Esophagus muscularis mucosa (tissue), 4 donors: ENCODE measurements at places on chromosomes 11 and 22. TPM values are rescaled to one million over a fixed set of nuclear protein-coding genes. Genes with fewer than 3 reads are reported as not detected.
A peak's percentile ranks its signal among the peaks of the same experiment; 100 is the strongest.

The RASD2 gene
- total RNA-seq, result 53.6 TPM

The ZP1 gene
- total RNA-seq, result not detected

The CTSF gene
- total RNA-seq, result 109 TPM

The TBX10 gene
- total RNA-seq, result not detected

The BIRC3 gene
- total RNA-seq, result 10.8 TPM

DNA sequence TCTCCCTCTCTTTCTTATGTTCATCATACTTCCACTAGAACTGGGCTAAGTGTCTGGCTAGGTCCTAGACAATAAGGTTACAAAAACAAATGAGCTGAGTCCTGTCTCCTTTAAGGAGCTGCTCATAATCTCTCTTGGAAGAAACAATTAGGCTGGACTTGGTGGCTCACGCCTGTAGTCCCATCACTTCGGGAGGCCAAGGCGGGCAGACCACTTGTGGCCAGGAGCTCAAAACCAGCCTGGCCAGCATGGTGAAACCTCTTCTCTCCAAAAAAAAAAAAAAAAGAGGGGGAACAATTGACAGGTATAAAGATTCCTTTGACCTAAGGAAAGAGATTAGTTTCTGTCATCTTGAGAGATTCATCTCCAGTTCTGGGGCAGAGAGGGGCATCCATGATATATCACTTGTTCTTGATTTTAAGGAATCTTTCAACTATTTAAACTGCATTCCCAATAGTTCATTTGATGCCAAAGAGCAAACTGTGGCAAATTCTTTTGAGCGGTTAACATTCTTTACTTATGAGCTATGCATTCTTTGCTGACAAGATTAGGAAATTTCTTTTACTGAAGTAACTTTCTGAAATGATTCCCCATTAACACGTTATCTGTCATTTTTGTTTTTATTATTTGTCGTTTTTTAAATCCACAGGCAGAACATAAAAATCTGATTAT is 125.5 kb downstream of the C11orf87 start:
- no peak overlapping the region for H3K27ac ChIP-seq
- no peaks in the 10 kb centered on the region for H3K36me3 ChIP-seq
- DNase-seq, result no peak
- H3K4me1 ChIP-seq, result no peaks in the 10 kb centered on the region
- no peaks in the 10 kb centered on the region for H3K27me3 ChIP-seq

DNA sequence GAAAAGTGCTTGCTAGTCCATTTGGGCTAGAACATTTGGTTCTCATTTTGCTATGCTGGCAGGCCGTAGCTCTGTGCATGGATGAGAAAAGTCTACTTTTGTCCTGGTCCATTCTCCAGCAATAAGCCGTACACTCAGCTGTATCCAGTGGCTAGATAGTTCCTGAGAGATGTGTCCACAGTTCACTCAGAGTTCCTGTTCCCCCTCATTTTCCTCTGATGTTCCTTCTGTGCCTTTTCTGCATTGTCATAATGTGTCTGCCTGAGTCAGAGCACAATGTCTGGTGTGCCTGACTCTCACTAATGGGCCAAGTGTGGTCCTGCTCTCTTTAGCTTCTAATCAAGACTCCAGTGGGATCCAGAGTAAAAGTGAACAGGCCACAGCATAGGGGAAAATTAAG is 215.7 kb upstream of the CTSC start:
- no peaks in the 10 kb centered on the region for H3K27me3 ChIP-seq
- H3K4me1 ChIP-seq, result peaks cover 6% of the 10 kb centered on the region
- no peak overlapping the region for H3K4me3 ChIP-seq
- no peak for DNase-seq
- no peak overlapping the region for H3K27ac ChIP-seq

DNA sequence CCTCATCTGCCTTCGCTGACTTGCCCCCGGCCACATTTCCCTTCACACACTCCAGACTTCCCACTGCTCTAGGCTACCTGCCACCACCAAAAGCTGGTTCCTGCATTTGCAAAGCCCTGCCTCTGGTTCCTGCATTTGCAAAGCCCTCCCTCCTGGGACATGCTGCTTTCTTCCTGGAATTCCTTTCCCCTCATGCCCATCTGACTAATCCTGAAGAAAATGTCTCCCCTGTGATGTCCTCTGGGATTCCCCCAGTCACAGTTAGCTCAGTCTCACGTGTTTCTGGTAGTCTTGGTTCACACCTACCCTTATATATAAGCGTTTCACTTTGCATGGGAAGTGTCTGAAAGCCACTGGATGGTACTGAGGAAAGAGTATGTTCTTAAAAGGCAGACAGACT is 206.9 kb downstream of the DBX1 start:
- H3K36me3 ChIP-seq, result peaks cover 36% of the 10 kb centered on the region
- H3K4me3 ChIP-seq, result no peak overlapping the region
- no peaks in the 10 kb centered on the region for H3K27me3 ChIP-seq

DNA sequence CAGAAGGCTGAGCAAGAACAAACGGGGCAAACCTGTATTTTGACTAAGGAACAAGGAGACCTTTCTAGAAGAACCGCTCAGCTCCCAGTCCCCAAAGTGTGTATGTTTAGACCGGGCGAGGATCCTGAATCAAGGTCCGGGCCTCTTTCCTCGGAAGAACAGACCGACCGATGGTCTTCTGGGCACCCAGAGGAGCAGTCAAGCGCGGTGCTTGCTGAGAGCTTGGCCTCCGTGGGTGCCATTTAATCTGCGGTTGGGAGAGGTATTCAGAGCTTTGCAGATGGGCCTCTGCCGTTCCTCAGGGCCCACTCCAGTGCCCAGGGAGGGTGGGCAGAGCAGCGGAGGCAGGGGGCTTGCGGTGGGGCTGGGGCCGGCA is 26.5 kb upstream of the ATXN10 start:
- no peak overlapping the region for H3K27ac ChIP-seq
- H3K4me1 ChIP-seq, result peaks cover 9% of the 10 kb centered on the region
- H3K27me3 ChIP-seq, result peaks cover 67% of the 10 kb centered on the region
- H3K36me3 ChIP-seq, result no peaks in the 10 kb centered on the region
- DNase-seq, result no peak

DNA sequence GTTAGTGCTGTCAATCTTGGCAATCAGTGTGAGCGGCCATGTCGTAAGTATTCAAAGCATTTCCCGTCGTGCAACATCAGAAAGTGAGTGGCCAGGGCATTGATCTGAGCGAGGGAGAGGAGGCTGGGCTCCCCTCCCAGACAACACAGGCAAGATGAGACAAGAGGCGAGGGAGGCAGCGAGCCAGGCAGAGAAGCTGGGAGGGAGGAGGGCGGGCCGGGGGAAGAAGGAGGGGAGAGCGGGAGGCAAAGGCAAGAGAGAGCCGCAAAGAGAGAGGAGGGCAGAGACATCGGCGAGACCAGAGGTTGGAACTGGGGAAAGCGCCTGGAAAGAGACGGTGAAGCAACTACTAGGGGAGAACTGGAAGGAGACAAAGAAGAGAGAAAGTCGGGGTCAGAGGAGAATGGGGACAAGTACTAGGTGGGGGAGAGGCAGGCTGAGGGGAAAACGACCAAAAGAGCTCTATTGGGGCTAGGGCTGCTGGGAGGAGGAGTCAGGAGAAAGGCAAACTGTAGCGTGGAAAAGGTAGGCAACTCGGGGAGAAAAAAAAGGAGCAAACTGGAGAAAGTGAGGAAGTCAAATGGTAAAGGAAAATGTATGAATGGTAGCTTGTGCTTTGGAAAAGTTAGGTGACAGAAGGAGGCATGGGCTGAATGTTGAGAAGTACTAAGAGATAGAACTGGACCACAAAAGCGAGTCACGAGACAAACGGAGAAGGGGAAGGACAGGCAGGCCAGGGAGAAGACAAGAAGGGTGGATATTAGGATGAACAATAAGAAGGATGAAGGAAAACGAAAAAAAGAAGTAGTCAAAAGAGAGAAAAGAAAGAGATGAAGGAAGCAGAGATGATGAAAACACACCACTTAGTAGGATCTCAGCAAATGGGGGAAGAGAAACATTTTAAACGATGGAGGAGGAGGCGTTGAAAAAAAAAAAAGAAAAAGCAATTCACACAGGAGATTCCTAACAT is 130.5 kb upstream of the C11orf58 start:
- H3K4me3 ChIP-seq, result peak overlapping the region; percentile 59
- H3K4me1 ChIP-seq, result peaks cover 50% of the 10 kb centered on the region
- H3K36me3 ChIP-seq, result no peaks in the 10 kb centered on the region
- H3K27ac ChIP-seq, result peak overlapping the region; percentile 83
